Hepatic stellate cell (primary cell): ENCODE measurements at places on chromosomes 4 and X.

DNA sequence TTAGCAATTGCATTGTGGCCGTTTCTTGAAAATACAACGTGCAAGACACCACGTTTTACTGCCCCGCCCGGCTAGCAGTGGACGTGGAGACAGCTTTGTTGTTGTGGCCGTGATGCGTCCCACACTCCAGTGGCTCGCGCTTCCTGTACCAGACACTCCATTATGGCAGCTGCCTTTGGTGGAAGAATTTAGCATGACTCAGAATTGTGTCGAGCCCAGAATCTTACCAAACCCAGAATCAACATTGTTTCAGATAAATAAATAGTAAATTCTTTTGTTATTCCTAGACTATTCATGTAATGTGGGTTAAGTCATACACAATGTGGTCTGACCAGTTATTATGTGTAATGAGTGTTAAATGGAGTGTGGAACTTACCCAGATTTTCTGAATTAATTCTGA is 25.3 kb upstream of the S100P start:
- DNase-seq = peak; percentile 75

DNA sequence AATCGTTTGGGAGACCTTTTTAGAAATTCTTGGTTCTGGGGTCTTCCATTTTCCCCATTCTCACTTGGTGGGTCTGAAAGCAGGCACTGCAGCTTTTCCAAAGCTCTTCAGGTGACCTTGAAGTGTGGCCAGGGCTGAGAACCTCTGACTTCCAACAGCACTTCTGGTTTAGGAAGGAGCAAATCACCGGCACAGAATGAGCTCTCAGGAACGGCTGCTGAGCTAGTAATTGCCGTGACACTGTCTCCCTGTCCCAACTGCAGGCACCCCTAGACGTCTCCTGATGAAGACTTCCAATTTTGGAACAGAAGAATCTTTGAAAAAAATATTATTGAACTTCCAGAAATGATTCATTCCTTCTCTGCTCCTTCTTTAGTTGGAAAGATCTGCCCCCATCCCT is 31.3 kb downstream of the CD38 start:
- no peak for DNase-seq

DNA sequence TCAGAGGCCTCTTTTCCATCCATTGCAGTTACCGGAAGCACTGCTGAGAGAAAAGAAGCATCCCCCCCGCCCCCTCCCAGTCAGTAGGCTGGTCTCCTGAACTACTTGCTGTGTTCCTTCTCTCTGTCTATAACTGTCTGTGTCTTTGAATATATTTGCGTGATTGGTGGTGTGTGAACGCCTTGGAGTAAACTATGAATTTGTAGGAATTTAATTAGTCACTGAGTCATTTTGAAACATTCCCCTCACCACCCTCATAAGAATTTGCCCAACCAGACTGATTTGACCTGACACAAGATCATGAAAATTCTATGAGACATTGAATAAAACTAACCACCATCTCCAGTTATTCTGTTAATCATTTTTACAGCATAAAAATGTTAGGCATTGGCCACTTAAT is 6.7 kb upstream of the NXF3 start:
- DNase-seq = no peak

DNA sequence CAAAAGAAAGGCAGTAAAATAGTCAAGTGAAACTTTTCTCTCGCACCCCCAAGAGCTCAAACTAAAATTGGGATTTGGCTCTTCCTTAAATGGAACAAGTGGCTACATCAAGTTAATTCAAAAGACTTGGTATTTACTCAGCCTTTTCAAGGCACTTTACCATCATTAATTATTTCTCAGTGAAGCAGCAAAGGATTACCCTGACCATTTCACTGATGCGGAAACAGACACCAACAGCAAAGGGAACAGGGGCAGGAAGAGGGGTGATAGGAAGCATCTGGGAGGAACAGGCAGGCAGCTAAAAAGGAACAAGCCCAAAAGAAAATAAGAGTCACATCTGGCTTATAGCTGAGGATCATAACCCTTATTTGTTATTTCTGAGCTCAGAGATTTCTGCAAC is 2.7 kb downstream of the SCML2 start:
- no peak for DNase-seq
